ENCODE measurements at places on chromosomes 7 and 10.

DNA sequence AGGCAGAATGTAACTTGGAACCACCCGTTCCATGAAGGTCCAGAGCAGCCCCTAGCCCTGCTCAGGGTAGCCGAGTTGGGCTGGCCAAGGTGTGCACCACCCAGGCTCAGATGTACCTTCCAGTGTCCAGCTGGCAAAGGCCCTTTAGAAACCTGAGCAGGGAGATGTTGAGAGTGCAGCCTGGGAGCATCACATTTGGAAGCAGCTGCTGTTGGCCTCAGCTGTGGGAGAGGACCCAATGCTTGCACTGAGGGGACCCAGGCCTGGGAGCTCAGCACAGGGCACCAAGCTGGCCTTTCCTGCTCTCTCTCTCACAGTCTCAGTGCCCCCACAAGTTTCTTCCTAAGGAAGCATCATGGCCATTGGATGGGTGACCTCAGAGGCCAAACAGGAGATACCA lies 33.5 kb downstream of the ANXA8 start:
- DNase-seq: no peak

DNA sequence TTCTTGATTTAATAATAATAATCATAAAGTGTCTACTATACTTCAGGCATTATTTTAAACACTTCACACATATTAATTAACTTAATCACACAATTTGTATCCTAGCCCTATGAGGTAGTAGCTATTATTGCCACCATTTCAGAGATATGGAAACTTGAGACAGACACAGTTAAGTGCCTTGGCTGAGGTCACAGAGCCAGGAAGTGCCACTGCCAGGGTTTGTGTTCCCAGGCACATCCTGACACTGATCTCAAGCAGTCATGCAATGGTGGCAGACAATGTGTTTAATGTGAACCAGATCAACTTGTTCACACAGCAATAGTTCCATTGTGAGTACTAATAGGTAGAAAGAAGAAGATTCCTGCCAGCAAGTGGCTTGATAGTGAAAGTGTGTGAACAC lies 666.0 kb downstream of the SUGCT start:
- no peak for DNase-seq

GRCh38 chr7:134954197-134955082 lies 31.9 kb upstream of the AGBL3 start:
- DNase-seq: no peak

DNA sequence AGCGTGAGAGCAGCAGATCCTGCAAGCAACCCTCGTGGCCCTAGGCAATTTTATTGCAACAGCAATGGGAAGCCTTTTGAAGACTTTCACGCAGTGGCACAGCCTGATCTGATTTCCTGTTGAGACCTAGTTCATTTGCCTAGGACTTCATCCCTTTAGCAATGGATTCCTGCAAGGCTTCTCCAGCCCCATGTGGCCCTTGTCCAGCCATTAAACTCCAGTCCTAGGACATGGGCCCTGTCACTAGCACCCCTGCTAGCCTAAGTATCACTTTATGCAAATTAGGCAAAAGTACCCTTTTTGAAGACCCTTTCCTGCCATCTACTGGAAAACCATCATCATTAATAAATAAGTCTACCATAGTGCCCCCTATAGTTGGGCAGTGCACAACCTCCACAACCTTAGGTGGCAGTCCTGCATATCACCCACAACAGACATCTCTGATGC lies 379.4 kb downstream of the GALNT17 start:
- DNase-seq: no peak

DNA sequence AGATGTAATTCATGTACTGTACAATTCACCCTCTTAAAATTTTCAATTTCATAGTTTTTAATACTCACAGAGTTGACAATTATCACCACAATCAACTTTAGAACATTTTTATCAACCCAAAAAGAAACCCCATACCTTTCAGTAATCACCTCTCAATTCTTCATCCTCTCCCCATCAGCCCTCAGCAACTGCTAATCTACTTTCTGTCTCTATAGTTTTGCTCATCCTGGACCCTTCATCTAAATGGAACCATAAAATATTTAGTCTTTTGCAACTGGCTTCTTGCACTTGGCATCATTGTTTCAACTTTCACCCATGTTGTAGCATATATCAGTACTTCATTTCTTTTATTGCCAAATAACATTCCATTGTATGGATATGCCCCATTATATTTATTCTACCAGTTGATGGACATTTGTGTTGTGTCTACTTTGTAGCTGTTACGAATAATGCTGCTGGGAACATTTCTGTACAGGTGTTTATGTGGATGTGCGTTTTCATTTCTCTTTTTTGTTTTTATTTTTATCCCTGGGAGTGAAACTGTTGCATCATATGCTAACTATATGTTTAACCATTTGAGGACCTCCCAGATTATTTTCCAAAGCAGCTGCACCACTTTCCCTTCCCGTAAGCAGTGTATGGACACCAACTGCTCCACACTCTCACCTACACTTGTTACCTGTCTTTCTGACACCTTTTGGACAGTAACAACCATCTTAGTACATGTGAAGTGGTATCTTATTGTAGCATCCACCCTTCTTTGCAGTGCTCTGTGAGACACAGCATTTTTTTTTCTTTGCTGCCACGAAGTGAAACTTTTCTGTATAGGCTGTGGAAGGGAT lies 65.4 kb upstream of the APBB1IP start:
- no peak for DNase-seq

- no peak for DNase-seq
Measured at GRCh38 chr10:78362406-78363022, 328.9 kb downstream of the RPS24 start.

- DNase-seq: no peak
Measured at GRCh38 chr7:98066934-98067507, 39.6 kb upstream of the LMTK2 start.

Data from stimulated activated CD4-positive, alpha-beta T cell treated with anti-CD3 and anti-CD28 coated beads, Interleukin-1b, Interleukin-23, amount 100 ng/mL, for 4 hours (primary cell).